ENCODE measurements at places on chromosomes 2 and 18.

GRCh38 chr2:239229545-239230279, 171.1 kb downstream of the HDAC4 start:
- no peak for DNase-seq

- no peak for DNase-seq
These were observed 159.2 kb upstream of the ID2 start for GRCh38 chr2:8522687-8523086.

DNA sequence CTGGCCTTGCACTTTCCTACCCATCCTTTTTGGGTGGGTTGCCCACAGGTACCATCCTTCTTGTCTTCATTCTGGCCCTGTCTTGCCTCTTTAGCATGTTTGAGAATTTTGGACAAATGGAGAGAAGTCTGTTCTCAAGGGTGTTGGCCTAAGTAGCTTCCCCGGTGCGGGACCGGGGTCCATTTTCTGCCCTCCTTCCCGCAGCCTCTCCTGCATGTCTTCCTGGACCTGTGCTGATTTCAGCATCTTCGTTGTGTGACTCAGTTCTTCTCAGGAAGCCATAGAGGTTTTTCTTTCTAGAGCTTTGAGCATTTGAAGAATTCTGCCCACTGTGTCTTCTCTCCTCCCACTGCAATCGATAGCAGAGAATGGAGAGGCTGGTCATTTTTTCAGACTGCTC, 172.7 kb downstream of the SH3RF3 start:
- DNase-seq, result no peak

- DNase-seq, result no peak
These were observed 55.3 kb upstream of the CHMP1B start for GRCh38 chr18:11795916-11796315.

DNA sequence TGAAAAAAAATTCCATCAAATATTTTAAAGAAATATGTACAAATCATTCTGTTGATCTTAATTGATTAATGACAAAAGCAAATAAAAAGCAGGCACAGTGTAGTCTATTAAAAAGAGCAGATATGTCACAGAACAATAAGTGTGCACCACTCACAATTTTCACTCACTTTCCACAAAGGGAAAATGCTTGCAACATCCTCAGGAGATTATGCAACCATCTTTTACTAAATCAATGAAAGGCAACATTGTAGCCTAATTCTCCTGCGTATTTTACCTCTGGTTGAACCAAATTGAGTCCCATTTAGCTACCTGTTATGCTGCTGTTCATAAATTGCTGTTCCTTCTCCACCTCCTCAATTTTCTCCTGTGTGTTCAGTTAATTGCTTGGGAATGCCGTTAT, 1346.8 kb upstream of the PIK3C3 start:
- no peak for DNase-seq

DNA sequence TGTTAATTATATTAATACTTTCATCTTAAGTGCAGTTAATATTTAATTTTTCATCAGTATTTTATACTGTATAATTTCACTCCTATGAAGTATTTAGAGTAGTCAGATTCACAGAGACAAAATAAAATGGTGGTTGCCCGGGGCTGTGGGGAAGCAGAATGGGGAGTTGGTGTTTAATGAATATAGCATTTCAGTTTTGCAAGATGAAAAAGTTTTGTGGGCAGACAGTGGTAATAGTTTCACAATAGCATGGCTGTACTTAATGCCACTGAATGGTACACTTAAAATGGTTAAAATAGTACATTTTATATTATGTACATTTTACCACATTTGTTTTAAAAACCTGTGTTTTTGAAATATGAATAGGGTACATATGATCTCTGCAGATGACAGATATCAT, 31.2 kb downstream of the CFAP221 start:
- no peak for DNase-seq

DNA sequence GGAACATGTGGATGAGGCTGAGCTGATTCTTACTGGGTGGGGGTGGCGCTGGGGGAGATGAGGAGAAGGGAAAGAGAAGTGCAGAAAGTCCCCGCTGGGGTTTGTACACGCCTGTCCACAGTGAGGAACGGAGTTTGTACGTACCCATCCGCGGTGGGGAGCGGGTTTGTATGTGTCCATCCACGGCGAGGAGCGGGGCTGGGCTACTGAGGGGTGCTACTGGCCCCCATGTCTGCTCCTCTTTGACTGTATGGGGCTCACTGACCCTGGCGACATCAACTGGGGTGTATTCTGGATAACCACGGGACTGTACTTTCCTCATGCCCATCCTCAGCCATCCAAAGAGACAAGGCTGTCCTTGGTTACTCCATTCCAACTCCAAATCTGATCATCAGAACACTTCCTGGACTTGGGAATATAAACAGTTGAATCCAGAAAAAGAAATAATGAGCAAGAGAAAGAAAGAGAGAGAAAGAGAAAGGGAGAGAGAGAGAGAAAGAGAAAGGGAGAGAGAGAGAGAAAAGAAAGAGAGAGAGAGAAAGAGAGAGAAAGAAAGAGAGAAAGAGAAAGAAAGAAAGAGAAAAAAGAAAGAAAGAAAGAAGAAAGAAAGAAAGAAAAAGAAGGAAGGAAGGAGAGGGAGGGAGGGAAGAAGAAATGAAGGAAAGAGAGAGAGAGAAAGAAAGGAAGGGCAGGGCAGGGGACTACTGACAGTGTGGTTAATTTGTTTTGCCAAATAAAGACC, 21.0 kb downstream of the MAL start:
- DNase-seq, result no peak

DNA sequence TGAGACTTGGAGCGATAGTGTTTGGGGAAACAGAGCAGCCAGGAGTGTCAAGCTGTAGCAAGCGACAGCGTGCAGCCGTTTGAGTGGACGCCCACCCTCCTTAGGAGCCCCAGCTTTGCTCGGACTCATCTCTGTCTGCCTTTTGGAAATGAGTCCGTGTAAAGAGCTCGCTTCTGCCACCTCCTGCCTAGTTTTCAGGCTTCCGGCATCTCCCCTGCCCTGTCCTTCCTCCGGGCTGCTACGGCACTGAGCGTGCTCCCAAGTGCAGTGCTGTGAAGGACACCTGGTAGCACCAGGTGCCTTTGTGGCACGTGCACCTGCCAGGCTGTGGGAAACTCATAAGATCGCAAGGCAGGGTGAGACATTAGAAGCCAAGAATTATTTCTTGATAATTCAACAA, 117.1 kb downstream of the RNF144A start:
- DNase-seq, result no peak

- no peak for DNase-seq
These were observed 50.6 kb downstream of the GLI2 start for GRCh38 chr2:120786038-120786960.

- DNase-seq, result no peak
These were observed 423.7 kb downstream of the TXNL1 start for GRCh38 chr18:56214706-56215105.

GRCh38 chr2:148501545-148501944, 143.0 kb upstream of the EPC2 start:
- no peak for DNase-seq

DNA sequence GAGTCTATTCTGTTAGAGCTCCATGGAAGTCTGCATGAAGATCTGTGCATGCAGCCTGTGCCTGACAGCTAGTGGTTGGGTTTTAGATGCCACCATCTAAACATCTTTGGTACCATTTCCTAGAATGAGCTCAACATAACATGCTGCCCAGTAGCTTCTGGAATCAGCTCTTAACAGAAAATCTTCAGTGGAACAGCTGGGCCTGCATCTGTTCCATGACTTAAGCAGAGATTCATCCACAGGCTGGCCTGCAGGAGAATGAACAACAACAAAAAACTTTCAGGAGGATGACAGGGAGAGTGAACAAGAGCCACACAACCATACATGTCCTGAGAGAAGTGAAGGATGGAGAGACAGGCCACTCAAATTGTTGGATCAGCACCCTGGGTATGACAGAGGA, 316.6 kb downstream of the RDH14 start:
- no peak for DNase-seq

DNA sequence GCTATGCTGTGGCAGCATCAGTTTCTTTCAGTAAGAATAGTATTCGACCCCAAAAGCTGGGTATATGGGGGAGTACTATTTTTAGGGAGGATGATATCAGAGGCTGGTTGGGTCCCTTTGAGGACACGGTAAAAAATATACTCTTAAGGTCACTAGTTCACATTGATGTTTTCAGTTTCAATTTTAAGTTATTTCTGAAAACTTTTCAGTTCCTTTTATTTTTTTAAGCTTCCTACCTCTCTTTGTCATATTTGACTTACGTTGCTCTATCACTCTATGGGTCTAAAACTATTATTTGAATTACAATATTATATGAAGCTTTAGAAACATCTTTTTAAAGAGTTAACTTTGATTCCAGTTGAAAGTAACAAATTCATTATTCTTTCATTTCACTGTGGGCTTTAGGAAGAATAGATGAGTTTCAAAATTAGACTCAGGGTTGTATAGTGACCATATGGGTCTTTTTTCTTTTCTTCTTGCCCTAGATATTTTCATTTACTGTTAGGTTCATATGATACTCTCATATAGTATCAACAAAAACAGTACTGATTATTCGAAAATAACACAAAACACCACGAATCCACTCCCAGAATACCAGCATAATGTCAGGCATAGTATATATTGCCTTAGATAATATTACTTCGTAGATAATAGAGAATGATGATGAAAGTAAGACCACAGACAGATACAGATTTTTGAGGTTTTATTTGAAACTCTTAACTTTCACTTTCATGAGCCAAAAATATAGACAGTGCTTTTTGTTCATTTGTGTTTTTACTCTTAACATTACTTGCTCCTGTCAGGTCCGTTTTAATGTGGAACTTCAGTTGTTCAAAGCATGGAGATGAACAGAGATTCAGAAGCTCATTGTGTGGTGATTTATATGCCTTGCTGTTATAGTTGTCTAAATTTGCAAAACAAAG, 9.8 kb downstream of the RMDN2 start:
- no peak for DNase-seq

- no peak for DNase-seq
These were observed 134.6 kb downstream of the TMEM131 start for GRCh38 chr2:97861177-97861576.

- DNase-seq, result no peak
These were observed 9.4 kb upstream of the GPR17 start for GRCh38 chr2:127636248-127637235.

GRCh38 chr2:26185954-26186770, 13.3 kb downstream of the GAREM2 start:
- no peak for DNase-seq

DNA sequence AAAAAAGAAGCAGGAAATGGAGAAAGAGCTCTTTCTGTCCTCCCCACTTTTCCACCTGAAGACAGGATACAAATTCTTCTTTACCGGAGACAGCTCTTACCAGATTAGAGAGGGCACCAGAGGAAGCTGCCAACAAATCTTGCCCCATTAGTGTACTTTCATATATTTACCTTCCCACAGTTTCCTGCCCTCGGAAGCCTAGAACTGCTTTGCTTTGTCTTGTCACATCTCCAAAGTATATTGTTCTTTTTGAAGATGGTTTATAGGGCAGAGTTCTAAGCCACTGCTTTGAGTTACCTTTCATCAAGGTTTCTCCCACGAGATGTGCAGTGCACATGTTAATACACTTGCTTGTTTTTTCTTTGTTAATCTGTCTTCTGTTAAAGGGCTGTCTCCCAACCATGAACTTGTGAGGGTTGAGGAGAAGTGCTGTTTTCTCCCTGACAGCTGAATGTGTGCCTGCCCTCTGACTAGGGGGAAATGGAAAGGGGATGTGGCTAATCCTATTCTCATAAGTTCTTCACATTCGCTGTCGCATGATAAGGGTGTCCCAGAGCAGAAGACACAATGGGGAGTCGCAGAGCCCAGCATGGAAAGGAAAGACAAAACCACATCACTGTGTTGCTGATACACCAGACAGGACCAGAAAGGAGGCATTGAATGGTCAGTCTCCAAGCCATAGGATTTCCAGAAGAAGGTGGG, 24.2 kb downstream of the CENPA start:
- DNase-seq, result no peak

DNA sequence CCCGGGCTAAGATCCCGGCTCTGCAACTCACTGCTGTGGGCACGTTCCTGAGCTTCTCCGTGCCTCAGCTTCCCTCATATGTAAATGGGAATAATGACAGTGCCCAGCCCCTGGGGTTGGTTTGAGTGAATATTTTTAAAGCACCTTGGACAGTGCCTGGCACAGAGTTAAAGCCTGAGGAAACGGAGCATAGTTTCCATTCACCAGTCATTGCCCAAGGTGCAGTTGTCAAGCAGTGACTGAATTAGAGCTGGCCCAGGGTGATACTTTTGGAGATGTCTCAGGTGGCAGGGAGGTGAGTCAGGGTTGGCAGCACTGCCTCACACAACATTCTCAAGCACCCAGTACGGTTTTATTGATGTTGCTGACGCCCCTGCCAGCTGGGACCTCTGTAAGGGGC, 12.2 kb downstream of the TMEM177 start:
- DNase-seq, result no peak

Data from right renal cortex interstitium (tissue), 3 donors.